ENCODE measurements at places on chromosomes 4 and X.

DNA sequence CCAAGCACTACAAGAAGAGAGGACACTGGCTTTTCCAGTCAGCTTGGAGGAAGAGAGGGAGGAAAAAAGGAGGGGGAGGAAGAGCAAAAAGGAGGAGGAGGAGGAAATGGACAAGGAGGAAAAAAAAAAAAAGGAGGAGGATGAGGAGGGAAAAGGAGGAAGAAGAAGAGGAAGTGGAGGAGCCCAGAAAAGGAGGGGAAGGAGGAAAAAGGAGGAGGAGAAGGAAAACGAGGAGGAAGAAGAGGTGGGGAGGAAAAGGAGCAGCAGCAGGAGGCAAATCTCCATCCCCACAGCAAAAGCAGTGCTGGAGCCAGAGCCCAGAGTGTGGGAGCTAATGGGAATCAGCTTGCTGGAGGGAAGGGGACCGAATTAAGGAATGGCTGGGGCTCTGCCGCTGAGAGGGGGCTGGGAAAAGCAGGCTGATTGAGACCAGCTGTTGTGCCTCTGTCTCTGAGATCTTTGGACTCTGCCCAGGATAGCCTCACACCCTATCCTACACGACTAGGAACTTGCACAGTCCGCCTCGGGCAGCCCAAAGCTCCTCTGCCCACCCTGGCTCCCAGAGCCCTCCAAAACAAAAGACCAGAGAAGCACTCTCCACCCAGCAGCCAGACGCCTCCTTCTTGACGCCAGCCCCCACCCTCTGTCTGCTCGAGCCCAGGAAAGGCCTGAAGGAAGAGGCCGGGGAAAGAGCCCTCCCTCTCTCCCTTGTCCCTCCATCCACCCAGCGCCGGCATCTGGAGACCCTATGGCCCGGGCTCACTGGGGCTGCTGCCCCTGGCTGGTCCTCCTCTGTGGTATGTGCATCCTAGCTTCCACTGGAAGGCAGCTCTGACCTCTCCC, at the start of gene XPNPEP2:
XPNPEP2 (plus strand) TSS at position 514 of the 843 bp plus-strand sequence; CDS start at position 749, 235 bp downstream.
- no peak for DNase-seq

DNA sequence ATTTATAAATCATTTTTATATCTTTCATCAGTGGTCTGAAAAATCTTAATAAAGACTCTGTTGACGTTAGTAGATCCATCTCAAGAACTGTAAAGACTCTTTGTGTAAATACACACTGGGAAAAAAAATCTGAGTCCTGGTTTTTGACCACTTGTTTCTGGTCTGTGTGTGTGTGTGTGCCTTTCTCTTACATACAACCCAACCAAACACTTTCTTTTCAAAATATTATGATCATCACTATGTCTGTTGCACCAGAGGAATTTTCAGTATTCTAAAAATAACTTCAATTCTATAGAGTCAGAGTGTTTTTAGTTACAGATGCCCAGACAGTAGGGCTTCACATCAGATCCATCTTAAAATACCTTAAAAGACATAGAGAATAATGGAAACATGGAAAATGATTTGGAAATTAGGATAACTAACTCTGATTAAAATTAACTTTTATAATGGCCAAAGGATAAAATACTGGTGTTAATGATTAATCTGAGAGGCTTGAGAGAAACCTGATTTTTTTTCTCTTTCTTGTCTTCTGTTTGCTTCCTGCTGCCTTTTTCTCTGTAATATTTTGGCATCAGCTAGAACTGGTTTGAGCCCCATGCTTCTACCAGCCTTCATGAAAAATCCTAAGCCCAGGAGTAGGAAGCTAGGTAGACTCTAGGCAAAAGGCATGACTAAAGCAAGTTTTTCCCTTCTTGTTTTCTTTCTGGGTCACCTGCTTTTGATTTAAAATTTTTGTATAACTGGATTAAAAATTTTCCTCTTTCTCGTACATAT, 99.7 kb downstream of the ATXN3L start:
- DNase-seq: no peak

DNA sequence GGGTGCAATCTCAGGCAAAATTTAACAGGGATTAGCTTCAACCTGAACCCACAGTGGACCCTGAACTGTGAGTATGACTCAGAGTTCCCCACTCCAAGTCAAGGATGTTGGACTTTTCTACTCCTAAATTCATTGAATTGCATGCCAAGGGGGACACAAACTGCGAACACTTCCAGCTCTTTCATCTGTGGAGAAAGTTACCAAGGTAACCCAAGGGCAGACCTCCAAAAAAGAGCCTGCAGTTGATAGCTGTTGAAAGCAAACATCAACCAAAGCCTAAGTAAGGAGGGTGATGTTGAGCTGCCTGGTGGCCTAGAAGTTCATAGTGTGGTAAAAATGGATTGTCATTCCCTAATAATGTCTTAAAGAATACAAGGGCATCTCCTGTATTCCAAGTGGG, 1242.9 kb downstream of the C4orf33 start:
- DNase-seq: no peak

DNA sequence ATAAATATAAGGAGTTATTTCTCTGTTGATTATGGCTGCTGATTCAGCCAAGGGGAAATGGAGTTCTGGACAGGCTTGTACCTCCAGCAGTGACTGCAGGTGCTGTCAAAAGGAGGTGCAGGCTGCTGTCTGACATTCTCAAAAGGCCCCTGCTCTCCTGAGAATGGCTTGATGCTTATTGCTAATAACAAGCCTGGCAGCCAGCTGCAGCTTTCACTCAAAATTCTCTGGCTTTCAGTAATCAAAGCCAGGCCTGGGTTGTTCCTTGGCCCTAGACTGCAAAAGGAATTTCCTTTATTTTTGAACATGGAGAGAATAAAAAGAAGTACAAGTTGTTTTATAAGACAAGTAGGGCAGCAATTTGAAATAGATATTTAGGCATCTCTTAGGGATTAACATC, 575.9 kb downstream of the MID1IP1 start:
- no peak for DNase-seq

GRCh38 chr4:25656031-25656430, 380 bp downstream of the SLC34A2 start:
- no peak for DNase-seq

DNA sequence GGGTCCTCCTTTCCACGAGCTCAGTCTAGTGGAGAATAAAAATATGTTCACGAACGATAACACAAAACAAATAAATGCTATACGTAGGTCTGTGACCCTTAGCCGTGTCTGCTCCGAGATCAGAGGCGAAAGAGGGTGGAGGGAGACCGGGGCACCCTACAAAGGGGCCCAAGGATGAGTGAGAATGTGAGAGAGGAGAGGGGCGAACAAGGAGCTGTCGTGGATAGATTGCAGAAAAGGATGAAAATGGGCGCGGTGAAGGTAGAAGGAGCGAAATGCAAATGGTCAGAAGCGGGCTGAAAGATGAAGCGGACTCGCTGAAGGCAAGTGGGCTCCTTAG, 6.2 kb upstream of the ZBTB33 start:
- no peak for DNase-seq

DNA sequence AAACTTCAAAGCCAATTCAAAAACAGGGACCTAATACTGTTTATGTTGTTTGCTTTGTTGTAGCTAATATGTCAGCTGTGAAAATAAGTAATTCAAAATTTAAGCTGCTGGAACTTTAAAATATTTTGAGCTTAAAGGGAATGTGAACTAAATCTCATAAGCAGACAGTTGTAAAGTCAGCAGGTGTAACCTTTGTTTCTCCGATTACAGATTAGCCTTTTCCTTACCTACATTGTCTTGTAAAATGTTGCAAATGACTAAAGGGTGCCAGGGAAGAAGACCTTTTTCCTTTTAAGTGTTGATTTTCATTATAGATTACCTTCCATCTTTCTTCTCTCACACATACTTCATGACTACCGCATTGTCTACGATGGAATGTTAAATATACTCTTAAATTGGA, 405.1 kb downstream of the KCNIP4 start:
- DNase-seq: no peak

DNA sequence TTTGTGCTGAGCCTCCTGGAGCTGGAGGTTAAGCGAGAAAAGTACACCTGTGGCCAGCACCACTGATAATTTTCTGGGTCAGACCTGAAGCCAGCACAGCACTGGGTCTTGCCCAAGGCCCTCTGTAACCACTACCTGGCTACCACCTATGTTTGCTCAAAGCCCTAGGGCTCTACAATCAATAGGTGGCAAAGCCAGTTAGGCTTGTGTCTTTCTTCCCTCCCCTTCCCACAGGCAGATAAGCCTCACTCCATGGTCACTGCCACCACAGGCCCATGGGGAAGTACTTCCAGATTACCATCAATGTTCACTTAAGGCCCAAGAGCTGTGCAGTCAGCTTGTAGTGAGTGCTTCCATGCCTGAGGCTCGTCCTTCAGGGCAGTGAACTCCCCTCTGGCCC, 35.2 kb upstream of the ARMCX4 start:
- no peak for DNase-seq

DNA sequence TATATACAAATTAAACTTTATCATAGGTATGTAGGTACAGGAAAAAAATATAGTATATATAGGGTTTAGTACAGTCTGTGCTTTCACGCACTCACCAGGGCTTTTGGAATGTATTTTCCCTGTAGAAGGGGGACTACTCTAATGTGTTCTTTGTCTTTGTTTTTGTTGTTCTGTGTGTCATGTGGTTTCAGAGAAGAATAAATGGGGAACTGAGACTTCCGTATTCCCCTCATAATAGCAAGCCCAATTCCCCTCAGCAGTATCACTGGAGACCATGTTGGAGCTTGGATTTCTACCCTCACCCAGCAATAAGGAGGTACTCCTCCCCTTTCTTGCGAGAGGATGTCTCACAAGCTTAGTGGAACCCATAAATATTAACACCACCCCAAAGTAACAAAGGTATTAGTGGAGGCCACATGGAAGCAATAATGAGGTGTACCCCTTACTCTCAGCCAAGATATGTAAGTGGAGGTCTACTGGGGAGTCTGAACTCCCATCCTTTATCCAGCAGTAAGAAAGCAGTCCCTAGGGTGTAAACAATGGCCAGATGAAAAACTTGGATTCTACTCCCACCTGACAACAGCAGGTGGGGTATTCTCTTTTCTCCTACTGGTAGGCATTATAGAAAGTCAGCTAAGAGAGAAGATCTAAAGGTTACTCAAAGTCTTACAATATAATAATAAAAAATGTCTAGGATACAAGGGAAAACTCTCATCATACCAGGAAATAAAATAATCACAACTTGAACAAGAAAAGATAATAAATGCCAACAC, 805.4 kb upstream of the GALNTL6 start:
- no peak for DNase-seq

DNA sequence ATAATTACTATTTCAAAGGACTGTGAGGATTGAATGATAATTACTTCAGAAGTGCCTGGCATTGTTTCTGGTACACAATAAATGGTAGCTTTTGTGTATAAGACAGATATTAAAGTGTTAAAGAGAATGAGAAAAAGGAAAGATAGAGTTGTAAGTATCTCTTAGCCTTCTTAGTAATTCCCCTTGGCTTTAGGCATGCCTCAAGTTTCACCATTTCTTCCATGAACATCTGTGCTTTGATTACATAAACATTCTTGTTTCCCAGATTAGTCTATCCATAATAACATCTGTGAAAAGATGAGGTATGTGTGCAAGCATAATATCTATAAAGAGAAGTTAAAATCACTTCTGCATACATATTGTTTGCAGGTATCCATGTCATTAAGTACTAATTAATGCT, 230.9 kb upstream of the TEX13A start:
- no peak for DNase-seq

DNA sequence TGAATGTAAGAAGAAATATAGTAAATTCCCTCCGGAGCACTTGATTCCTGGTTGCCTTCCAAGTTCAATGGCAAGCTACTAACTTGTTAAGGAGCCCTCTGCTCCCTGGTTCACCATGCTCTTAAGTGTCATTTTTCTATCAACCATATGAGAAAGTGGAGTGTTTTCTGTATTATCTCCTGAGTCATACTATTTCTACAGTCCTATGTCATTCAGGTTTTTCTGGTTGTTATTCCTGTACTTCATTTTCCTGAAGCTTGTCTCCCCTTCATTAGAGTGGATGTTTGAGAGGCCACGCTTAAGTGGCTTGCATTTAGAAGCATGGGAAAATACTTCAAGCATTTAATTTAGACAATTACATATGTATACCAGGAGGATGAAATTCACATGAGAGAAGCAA, 14.7 kb upstream of the EPGN start:
- no peak for DNase-seq

- no peak for DNase-seq
Measured at GRCh38 chrX:75096331-75096730, 59.8 kb downstream of the ABCB7 start.

- no peak for DNase-seq
Measured at GRCh38 chrX:54530357-54530900, 410 bp downstream of the GNL3L start.

GRCh38 chr4:156779042-156779441, 192.6 kb downstream of the PDGFC start:
- DNase-seq: no peak
